ENCODE measurements at places on chromosomes 2 and 18.

- no peaks in the 10 kb centered on the region for H3K4me1 ChIP-seq
- no peaks in the 10 kb centered on the region for H3K36me3 ChIP-seq
- peaks cover 4% of the 10 kb centered on the region for H3K27me3 ChIP-seq
- no peak overlapping the region for H3K27ac ChIP-seq
These were observed 51.8 kb upstream of the CYRIA start for GRCh38 chr2:16717477-16717876.

DNA sequence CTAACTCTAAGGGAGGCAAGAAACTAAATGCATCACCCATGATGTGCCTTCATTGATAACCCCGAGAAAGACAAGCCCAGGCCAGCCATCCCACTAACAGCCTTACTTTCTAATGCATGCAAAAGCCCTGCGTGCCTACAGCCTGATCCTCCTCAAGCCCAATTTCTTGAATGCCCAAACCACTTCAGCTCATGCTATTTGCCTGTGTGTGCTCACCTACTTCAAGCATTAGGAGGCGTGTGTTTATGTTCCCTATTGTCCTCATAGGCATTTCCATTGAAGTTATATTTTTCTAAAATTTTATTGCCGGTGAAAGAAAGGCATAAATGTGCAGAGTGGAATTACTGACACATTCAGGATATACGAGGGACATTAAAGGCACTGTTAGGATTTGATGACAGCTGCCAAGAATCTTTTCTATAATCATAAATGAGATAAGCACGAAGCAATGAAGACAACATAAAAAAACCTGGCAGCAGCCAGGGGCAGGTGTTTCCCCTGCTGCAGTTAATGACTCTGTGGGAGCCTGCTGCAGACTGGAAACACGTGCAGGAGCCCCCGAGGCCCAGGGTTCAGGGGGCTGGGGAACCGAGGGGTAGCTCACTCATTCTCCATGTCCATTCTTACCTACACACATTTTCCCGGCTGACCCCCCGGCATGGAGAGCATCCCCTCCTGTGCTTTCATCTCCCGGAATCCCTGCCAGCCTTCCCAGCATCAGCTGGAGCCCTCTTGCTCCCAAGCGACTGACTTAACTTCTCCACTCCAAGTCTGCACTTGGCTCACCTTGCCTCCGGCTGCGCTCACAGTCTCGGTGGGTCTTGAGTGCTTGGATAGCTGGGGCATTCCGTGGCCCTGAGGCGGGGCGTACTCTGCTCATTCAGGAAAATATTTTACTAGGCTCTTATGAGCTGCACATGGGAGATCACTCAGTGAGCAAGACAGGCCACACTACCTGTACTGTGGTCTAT, 292.3 kb upstream of the SIX2 start:
- no peak overlapping the region for H3K4me3 ChIP-seq
- no peaks in the 10 kb centered on the region for H3K4me1 ChIP-seq
- no peak for ATAC-seq
- H3K27me3 ChIP-seq: peaks cover 16% of the 10 kb centered on the region
- H3K36me3 ChIP-seq: no peaks in the 10 kb centered on the region

GRCh38 chr2:222912117-222912516, 51.3 kb downstream of the ACSL3 start:
- H3K27ac ChIP-seq: no peak overlapping the region
- H3K27me3 ChIP-seq: no peaks in the 10 kb centered on the region
- peaks cover 14% of the 10 kb centered on the region for H3K4me1 ChIP-seq
- H3K4me3 ChIP-seq: no peak overlapping the region
- ATAC-seq: no peak

DNA sequence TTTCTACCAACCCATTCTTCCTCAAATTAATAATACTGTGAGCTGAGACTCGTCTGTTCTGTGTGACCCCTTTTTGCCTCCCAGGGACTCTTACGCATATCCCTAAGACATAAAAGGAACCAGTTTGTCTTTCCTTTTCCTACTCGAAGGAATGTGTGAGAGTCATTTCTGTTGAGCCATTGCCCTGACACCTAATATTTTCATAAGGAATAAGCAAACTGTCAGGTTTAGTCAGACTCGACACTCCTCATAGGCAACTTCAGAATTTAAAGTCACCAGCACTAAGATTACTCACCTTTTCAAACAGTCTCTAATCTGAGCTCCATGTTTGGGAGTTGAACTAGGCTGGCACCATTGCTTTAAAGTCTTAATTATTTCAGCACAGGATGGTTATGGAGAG, 305.5 kb downstream of the IKZF2 start:
- H3K27ac ChIP-seq: no peak overlapping the region
- no peak for ATAC-seq
- H3K36me3 ChIP-seq: no peaks in the 10 kb centered on the region

- H3K4me1 ChIP-seq: no peaks in the 10 kb centered on the region
- no peaks in the 10 kb centered on the region for H3K27me3 ChIP-seq
- no peaks in the 10 kb centered on the region for H3K36me3 ChIP-seq
- ATAC-seq: no peak
These were observed 224.2 kb upstream of the CTAGE1 start for GRCh38 chr18:22641958-22642357.

DNA sequence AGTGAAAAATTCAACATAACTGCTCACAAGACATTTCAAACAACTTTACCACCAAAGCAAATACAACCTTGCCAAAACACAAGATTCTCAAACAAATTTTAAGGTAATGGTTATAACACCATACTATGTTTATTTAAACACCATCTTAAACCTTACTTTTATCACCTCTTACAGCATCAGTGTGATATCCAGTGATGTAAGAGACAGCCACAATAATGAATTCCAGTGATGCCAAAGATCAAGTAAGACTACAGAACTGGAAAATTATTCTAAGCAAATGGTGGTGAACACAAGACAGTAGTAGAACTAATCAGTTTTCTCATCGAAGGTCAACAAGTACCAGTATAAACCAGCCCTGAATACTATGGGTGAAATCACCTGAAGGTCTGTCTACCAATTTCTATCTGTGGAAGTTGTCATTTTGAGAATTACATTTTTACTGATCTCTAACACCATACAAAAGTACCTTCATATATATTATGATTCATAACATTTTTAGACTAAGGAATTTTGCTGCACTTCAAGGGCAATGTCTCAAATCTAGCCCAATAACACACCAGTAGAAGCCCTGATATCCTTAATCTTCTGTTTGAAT, 146.2 kb downstream of the RBMS1 start:
- peak overlapping the region; percentile 20 for H3K4me3 ChIP-seq
- peaks cover 14% of the 10 kb centered on the region for H3K36me3 ChIP-seq
- H3K27me3 ChIP-seq: no peaks in the 10 kb centered on the region
- peaks cover 62% of the 10 kb centered on the region for H3K4me1 ChIP-seq
- peak overlapping the region; percentile 36 for H3K27ac ChIP-seq
- peak; percentile 77 for ATAC-seq

- peak overlapping the region; percentile 41 for H3K27ac ChIP-seq
- no peaks in the 10 kb centered on the region for H3K27me3 ChIP-seq
- H3K36me3 ChIP-seq: no peaks in the 10 kb centered on the region
- H3K4me3 ChIP-seq: no peak overlapping the region
These were observed 116.6 kb downstream of the SRBD1 start for GRCh38 chr2:45494275-45494977.

- H3K27ac ChIP-seq: peak overlapping the region; percentile 75
- ATAC-seq: peak; percentile 98
- no peaks in the 10 kb centered on the region for H3K27me3 ChIP-seq
- no peaks in the 10 kb centered on the region for H3K36me3 ChIP-seq
- peaks cover 21% of the 10 kb centered on the region for H3K4me1 ChIP-seq
- H3K4me3 ChIP-seq: no peak overlapping the region
These were observed 31.1 kb downstream of the HDAC4 start for GRCh38 chr2:239369631-239370161.

DNA sequence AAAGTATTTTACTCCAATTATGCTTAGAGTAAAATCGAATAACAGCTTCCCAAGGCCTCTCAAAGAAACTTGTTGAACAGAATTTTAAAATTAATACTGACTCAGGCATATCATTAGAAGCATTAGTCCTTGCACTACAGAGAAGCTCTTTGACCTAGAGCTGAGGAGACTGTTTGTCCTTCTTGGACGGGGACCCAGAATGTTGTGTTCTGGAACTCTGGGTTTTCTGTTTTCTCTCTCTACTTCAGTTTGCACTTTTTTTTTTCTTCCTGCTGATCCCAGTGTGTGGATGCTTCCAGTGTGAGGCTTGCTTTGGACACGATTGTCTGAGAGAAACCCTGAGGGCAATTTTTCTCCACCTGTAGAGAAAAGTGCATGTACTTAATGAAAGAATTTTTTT, 847.6 kb downstream of the SOCS6 start:
- H3K36me3 ChIP-seq: no peaks in the 10 kb centered on the region
- no peaks in the 10 kb centered on the region for H3K4me1 ChIP-seq
- H3K27ac ChIP-seq: no peak overlapping the region

- H3K36me3 ChIP-seq: no peaks in the 10 kb centered on the region
- ATAC-seq: no peak
- H3K27me3 ChIP-seq: peaks cover 3% of the 10 kb centered on the region
These were observed 309.1 kb downstream of the MYCN start for GRCh38 chr2:16249246-16250055.

GRCh38 chr2:28647682-28648081, 103.9 kb upstream of the PPP1CB start:
- H3K27me3 ChIP-seq: no peaks in the 10 kb centered on the region
- peak overlapping the region; percentile 82 for H3K27ac ChIP-seq
- peaks cover 27% of the 10 kb centered on the region for H3K4me1 ChIP-seq
- H3K4me3 ChIP-seq: no peak overlapping the region
- no peak for ATAC-seq
- H3K36me3 ChIP-seq: no peaks in the 10 kb centered on the region

DNA sequence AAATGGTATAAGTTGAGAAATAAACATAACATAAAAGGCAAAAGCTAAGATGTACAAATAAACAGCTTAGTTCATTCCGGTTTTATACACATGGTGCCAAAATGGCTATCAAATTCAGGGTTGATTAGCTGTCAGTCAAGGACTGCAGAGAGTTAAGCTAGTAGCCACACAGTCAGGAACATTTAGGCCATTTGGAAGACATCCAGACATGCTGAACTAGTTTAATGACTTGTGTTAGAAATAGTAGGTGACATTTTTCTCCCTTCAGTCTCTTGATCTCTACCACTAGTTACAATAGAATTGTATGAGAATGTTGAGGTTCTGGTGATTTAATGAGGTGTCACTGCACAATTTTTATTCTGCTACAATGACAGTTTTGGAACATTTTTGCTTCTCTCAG, 394.4 kb upstream of the SPHKAP start:
- no peak for ATAC-seq
- H3K4me3 ChIP-seq: no peak overlapping the region
- no peak overlapping the region for H3K27ac ChIP-seq
- no peaks in the 10 kb centered on the region for H3K4me1 ChIP-seq

GRCh38 chr2:187475499-187476248, 27.6 kb upstream of the CALCRL start:
- ATAC-seq: peak; percentile 38
- H3K4me1 ChIP-seq: no peaks in the 10 kb centered on the region
- H3K4me3 ChIP-seq: no peak overlapping the region
- no peak overlapping the region for H3K27ac ChIP-seq
- H3K27me3 ChIP-seq: no peaks in the 10 kb centered on the region
- H3K36me3 ChIP-seq: no peaks in the 10 kb centered on the region
